ENCODE measurements at places on chromosomes 7 and 10.

DNA sequence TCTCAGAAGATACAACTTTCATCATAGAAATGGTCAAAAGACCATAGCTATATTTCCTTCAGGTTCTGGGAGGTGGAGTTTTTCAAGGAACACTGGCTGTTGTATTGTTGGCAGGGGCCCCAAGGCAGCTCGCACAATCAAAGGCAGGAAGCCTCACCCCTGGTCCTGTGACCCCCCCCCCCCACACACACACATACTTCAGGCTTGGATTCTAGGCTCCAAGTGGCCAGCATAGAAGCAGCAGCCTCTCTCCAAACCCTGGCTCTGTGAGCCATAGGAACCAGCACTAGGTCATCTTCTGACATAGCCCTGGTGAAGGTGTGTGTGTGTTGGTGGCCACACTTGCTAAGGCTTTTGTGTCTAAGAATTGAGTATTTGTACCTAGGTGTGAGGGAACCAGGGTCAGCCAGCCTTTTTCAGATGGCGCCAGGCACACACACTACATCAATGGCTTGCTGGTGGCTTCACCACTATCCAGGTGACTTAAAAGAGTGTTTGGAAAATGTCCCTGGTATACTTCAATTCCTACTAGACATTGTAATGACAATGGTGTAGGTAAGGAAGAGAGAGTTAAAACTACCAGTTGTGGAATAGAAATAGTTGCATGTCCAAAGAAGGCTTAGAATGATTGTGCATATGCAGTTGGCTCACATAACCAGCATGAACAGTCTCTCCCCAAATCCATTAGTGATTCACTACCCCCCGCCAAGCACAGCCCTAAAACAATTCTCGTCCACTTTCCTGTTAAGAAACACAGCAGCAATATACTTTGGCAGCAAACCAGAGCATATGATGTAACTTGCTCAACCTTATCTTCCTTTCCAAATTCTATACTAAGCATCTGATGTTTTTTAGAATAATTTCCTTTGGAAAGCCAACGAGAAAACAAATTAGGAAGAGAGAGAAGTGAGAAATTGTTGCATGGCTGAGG is 91.3 kb downstream of the AVL9 start:
- peak; percentile 49 for DNase-seq

DNA sequence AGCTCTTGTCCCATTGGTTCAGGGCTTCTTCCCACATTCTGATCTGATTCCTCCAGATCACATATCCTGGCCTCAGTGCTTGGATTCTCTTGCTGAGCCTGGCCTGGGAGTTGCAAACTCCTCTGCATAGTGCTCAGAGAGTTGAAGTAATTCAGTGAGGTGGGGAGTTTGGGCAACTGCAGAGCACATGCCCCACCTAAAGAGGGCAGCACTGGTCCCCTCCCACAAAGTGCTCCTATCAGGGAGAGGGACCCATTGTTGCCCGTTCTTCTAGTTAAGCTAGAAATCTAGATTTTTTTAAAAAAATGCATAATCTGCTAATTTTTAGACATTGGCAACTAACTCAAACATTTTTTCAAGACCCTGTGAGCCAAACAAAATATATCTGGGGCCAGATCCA is 45.1 kb downstream of the CHN2 start:
- no peak for DNase-seq

GRCh38 chr10:36462194-36462593 is 663.2 kb upstream of the ANKRD30A start:
- DNase-seq = no peak

DNA sequence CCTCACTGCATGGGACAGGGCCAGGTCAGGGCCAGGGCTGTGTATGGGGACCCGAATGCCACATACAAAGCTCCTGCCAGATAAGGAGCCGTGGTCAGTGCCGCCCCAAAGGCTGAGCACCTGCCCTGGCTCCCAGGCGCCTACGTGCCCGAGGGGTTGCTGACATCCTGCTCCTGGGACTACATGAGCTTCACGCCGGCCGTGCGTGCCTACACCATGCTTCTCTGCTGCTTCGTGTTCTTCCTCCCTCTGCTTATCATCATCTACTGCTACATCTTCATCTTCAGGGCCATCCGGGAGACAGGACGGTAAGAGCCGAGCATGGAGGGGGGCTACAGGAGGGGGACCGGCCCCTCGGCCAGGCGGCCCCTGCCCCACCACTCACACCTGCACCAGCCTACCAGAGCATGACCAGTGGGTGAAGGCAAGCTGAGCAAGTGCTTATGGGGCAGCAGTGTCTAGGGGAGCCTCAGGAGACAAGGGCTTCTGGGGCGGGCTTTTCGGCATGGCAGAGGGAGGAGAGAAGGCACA is 4.9 kb downstream of the OPN4 start:
- DNase-seq = no peak

DNA sequence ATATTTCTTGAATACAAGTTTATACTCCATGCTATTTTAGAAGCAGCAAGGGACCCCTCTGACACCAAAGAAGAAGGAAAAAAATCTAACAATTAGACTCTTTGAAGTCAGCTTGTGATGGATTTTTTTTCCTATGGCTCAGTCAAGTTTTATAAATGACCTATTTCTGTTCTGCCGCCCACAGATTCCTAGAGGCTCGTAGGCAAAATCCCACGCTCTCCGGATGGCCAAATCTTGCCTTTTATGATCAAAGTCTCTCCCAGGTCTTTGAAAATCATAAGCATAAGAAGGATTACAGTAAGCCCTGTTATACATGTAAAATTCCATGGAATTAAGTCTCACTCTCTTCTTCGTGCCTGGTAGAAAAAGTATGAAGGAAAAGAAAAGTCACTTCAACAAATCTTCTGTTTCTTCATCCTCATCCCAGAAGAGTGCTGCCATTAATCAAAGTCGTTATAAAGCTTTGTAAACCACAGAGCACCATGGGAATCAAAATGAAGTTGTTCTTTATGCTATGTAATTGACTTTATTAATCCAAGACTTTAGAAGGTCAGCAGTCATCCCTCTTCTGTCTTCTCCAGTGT is 33.1 kb downstream of the ASB13 start:
- no peak for DNase-seq

DNA sequence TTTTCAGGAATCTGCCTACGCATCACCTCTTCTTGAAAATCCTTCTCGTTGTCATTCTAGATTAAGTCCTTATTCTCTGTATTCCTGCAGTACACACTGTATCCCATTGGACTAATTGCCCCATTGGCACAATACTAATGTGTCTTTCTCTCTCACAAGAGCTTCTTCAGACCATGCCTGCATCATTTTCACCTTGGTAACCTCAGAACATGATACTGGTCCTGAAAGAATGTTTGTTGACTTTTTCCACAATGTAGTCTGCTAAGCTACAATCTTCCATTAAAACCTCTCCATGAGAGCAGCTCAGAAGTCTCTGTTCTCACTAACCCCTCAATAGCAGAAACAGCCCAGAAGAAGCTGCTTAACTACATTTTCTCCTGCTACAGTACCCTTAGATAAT is 270.7 kb downstream of the PCDH15 start:
- DNase-seq = no peak

GRCh38 chr10:85157206-85157605 is 828.8 kb downstream of the CCSER2 start:
- DNase-seq = no peak

DNA sequence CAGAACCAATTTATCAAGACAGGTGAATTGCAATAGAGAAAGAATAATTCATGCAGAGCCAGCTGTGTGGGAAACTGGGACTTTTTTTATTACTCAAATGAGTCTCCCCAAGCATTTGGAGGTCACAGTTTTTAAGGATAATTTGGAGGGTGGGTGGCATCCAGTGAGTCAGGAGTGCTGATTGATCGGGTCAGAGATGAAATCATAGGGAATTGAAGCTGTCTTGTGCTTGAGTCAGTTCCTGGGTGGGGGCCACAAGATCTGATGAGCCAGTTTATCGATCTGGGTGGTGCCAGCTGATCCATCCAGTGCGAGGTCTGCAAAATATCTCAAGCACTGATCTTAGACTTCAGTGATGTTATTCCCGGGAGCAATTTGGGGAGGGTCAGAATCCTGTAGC is 9.9 kb upstream of the MYO1G start:
- no peak for DNase-seq

GRCh38 chr7:5631152-5631551 is 150.3 kb downstream of the RNF216 start:
- DNase-seq = no peak

GRCh38 chr10:17669185-17669872 is 25.4 kb downstream of the STAM start:
- no peak for DNase-seq

DNA sequence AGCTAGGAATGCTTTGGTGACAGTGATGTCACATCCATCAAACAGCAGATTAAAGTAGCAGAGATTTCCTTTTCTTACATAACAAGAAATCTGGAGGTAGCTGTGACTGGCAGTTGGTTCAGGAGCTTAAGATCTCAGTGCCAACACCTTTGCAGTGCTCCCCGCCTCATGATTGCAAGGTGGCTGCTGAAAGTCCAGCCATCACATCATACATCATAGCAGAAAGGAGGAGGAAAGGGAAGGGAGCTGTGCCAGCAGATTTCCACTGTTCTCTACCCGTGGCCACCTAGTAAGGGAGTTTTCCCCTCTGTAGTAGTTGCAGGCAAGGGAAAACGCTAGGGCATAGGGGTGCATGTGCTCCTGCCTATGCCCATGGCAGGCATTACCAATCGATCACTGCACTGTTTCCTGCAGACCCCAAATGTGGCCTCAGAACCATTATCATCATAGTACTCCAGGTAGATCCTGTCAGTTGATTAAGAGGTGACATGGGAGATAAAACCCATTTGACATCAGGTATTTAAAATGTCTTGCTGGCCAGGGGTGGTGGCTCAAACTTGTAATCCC is 57.9 kb upstream of the GTF2IRD1 start:
- DNase-seq = no peak

GRCh38 chr10:115827231-115828009 is 445.6 kb downstream of the GFRA1 start:
- DNase-seq = no peak

DNA sequence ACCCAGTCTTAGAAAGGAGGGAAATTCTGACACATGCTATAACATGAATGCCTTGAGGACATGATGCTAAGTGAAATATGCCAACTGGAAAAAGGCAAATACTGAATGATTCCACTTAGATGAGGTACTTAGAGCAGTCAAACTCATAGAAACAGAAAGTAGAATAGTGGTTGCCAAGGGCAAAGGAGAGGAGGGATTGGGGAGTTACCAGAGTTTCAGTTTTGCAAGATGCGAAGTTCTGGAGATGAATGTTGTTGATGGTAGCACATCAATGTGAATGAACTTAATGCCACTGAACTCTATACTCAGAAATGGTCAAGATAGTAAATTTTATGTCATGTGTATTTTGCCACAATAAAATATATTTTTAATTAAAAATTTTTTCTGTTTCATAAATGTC is 38.9 kb downstream of the DRGX start:
- DNase-seq = no peak

DNA sequence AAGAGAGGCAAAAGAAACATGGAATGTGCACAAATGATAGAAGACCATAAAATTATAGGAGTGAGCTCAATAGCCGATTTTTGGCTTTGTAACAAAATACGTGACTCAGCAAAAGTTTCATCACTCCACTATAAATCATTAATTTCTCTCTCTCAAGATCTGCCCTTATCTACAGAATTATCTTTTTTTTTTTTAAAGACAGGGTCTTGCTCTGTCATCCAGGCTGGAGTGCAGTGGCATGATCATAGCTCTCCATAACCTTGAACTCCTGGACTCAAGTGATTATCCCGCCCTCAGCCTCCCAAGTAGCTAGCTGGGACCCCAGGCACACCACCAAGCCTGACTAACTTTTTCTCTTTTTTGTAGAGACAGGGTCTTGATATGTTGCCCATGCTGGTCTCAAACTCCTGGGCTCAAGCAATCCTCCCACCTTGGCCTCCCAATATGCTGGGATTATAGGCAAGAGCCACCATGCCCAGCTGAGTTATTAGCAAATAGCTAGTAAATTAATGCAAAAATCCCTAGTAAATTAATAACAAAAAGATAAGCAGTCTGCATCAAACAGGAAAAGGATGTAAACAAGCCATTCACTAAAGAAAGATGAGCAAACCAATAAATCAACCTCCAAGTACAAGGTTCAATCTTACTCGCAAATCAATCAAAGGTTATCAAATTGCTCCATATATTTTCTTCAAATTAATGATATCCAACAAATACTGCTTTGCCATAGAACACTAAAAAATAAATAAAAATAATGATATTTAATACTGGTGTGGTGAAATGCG is 450.7 kb downstream of the PARD3 start:
- DNase-seq = no peak

DNA sequence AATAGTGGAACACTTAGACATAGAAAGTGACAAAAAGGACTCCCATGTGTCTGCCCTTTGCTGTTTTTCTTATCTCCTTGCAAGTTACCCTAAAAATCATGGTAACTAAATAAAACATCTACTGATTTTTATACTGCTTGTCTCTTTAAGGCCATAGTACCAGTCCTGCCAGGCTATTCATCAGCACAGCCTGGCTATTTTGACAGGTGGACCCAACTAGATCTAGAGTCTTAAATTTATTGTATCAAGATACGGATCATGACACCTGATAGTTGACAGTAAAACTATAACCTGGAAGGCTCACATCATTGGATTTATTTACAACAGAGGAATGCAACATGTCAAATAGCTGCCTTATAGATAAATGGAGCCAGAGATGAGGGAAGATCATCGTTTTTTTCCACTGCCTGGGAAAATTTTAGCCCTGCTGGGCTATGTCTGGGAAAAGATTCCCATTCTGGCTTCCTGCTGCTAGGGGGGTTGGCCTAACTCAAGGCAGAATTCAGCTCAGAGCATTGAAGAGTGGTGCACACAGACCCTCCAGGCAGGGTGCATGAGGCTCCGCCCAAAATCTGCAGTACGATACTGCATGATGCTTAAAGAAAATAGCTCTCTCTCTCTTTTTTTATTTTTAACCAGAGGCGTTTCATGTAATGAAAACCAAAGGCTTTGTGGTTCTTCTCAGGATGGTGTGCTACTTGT is 292.0 kb upstream of the FZD8 start:
- no peak for DNase-seq

GRCh38 chr10:77836299-77836820 is 90.2 kb downstream of the DLG5 start:
- DNase-seq = peak; percentile 19

GRCh38 chr7:1492640-1493039 is 11.5 kb downstream of the INTS1 start:
- DNase-seq = no peak

DNA sequence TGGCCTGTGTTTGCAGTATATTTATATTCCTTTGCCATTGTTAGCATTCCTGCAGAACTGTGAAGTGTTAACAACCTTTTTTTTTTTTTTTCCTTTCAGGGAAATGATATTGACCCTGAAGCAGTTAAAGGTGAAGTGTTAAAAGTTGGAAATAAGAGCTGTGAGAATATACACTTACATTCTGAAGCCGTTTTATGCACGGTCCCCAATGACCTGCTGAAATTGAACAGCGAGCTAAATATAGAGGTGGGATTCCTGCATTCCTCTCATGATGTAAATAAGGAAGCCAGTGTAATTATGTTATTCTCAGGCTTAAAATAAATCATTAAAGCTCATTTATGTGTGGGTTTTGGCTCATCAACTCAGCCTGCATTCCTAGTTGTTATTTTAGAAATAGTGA is 92.8 kb upstream of the CAPZA2 start:
- DNase-seq = no peak

GRCh38 chr10:125482108-125482507 is 200.9 kb downstream of the TEX36 start:
- no peak for DNase-seq

GRCh38 chr7:90686146-90686545 is 90.0 kb downstream of the CDK14 start:
- no peak for DNase-seq

- DNase-seq = no peak
Observed at GRCh38 chr7:123398921-123399320, 135.5 kb downstream of the IQUB start.

GRCh38 chr7:57868771-57869483 is 418.9 kb downstream of the ZNF716 start:
- no peak for DNase-seq

- DNase-seq = no peak
Observed at GRCh38 chr10:42883993-42884983, 101.7 kb downstream of the BMS1 start.

All from hippocampal formation (tissue), 2 donors.